T-helper 17 cell (primary cell): ENCODE measurements at places on chromosomes 2 and 18. TPM values are rescaled to one million over a fixed set of nuclear protein-coding genes. Genes with fewer than 3 reads are reported as not detected.

- no peak for DNase-seq
Observed at GRCh38 chr2:201157694-201158093, 25.2 kb upstream of the CASP10 start.

- no peak for DNase-seq
Observed at GRCh38 chr2:61125123-61125710, 36.8 kb upstream of the C2orf74 start.

- no peak for DNase-seq
Observed at GRCh38 chr2:149098701-149099100, 60.2 kb downstream of the LYPD6B start.

GRCh38 chr2:164840458-164840929, 1.1 kb downstream of the COBLL1 start:
- DNase-seq, result no peak

The ADAM23 gene
- total RNA-seq, result 16.4 TPM

DNA sequence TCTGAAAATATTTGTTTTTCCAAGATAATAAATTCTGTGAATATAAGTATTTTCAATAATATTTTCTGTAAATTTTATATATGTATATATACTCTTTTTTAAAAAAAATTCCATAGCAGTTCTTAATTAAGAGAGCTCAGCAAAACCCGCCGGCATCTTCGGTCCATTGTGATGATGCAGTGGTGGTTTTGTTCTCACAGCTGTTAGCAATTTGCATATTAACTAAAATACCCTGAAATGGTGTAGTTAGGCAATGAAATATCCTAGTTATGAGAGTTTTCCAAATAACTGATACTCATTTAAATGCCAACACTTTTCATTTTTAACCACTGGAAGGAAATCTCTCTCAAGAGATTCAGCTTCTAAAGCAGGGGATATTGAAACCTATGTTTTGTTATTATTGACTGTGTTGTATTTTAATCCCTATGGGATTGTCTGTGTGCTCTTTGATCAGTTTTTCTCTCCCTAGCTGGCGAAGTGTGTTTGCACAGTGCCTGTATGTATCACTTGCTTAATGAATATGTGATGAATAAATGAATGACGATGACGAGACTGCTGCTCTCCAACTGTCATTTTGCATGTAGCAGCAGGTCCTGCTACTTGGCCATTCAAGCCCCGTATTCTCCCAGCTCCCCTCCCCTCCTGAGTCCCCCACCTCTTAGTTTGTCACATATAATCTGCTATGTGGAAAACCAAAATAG, 42.4 kb downstream of the PSMG2 start:
- no peak for DNase-seq

The DAW1 gene
- not detected for total RNA-seq

The ANKRD29 gene
- total RNA-seq, result 0.26 TPM

- DNase-seq, result no peak
Observed at GRCh38 chr2:138964418-138964817, 184.2 kb upstream of the NXPH2 start.

GRCh38 chr2:127080226-127080937, 26.6 kb downstream of the BIN1 start:
- DNase-seq, result no peak

The IL18RAP gene
- 8.8 TPM for total RNA-seq

The PCARE gene
- total RNA-seq, result not detected

DNA sequence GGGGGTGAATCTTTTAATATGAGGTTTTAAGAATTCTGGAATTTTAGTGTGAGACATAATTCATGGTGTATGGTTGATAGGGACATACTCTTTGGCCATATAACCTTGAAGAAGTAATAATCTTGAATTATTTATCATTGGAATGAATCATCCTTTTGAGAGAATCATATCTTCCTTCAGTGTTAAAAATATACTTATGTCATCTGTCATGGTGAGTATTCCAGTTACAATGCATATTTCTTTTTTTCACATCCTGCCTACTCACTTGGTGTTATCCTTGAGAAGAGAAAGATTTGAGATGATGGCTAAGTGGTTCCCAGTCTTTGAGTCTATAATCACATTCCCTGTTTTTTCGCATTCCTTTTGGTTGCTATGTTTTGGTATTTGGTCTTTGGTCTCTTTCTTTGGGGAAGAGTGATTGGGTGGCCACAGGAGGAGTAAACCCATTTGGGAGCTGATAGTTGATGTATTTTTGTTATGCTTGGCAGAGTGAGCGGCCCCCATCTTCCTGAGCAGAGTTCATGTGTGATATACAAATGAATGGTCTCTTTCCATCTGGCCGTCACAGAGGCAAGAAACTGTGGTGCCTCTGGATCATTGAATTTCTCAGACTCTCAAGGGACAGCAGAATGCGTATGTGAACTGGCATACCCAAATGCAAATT, 21.6 kb downstream of the ASAP2 start:
- DNase-seq, result no peak
